ENCODE measurements at places on chromosomes 13 and 19. TPM values are rescaled to one million over a fixed set of nuclear protein-coding genes. Genes with fewer than 3 reads are reported as not detected.

The ZNF813 gene
- 4.6 TPM for total RNA-seq

The ZNF541 gene
- total RNA-seq, result 0.26 TPM

The PSG6 gene
- total RNA-seq, result not detected

The MYH14 gene
- 146 TPM for total RNA-seq

DNA sequence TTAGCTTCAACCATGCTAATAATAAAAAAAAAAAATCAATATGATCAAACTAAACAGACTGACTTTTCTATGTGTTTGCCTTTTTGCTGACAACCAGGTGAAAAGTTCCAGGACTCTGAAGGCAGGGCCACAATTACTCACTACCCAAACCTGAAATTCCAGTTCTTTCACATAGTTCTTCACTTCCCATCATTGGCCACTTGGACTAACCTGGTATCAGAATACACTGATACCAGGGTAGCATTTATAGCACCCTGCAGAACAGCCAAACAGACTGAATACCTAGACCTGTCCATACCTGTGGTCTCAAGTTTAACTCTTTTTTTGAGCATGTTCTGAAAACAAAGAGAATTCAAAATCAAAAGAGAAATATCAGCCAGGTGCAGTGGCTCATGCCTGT lies 25.1 kb downstream of the ELF1 start:
- no peak for DNase-seq
- H3K4me3 ChIP-seq, result no peak overlapping the region

- no peak overlapping the region for H3K27ac ChIP-seq
- H3K36me3 ChIP-seq, result peaks cover 29% of the 10 kb centered on the region
These were observed 16.0 kb downstream of the PRKCSH start for GRCh38 chr19:11451327-11451870.

DNA sequence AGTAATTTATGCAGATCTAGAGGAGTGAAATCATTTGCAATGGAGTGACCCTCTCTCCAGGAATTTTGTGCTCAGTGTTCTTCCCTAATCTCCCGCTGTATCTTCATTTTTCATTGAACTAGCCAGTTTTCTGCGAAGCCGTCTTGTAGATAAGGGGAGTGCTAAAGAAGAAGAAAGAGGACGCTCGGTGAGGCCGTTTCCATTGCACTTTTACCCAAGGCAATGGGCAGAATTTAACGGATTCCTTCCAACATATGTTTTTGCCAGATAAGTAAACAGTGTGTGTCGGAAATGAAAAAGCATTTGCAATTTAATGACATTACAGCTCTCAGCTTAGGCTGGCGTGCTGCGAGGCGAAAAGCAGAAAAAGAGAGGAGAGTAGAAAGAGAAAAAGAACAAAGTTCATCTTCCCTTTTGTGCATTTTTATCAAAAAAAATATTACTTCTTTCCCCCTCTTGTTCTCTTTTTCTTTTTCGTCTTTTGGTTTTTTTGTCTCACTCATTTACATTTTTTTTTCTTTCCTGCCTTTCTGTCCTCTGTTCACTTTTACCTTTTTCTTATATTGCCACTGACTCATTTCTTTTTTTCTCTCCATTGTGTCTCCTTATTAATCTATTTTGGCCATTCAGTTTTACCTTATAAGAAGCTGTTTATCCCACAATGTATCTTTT lies 49.9 kb downstream of the SOX21 start:
- no peak overlapping the region for H3K4me3 ChIP-seq
- no peak for DNase-seq
- H3K27ac ChIP-seq, result no peak overlapping the region
- H3K27me3 ChIP-seq, result peaks cover 36% of the 10 kb centered on the region

DNA sequence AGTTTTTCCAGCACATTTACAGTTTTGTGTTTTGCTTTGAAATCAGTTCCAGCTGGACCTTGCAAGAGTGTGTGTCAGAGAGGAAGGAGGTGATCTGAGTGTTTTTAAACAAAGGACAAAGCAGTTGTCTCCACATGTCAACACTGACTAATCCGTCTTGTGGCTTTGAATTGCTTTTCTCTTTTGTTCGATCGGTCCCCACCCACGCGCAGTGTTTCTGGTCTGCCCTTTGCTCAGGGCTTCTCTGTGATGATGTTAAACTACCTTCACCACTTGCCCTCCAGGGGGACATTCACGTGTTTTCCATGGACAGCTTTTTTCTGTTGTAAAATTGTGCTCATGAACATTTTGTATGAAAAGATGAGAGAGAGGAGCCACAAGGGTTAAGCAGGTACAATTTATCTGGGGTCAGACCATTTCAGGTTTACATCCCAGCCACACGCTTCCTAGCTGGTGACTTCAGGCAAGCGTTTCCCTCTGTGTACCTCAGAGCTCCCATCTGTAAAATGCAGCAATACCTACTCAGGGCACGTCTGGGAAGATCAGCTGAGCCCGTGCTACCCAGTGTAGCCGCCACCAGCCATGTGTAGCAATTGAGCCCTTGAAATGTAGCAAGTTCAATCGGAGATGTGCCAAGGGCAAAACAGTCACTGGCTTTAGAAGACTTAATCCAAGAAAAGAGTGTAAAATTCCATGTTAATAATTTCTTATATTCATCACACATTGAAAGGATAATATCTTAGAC lies 13.5 kb upstream of the PLA2G4C start:
- H3K27me3 ChIP-seq, result no peaks in the 10 kb centered on the region
- DNase-seq, result no peak
- H3K4me3 ChIP-seq, result no peak overlapping the region
- peaks cover 8% of the 10 kb centered on the region for H3K4me1 ChIP-seq
- peaks cover 7% of the 10 kb centered on the region for H3K36me3 ChIP-seq

- no peak for DNase-seq
- H3K4me3 ChIP-seq, result no peak overlapping the region
- H3K4me1 ChIP-seq, result peaks cover 13% of the 10 kb centered on the region
- H3K27ac ChIP-seq, result no peak overlapping the region
- no peaks in the 10 kb centered on the region for H3K27me3 ChIP-seq
These were observed 33.6 kb upstream of the LPAR6 start for GRCh38 chr13:48446464-48446863.

DNA sequence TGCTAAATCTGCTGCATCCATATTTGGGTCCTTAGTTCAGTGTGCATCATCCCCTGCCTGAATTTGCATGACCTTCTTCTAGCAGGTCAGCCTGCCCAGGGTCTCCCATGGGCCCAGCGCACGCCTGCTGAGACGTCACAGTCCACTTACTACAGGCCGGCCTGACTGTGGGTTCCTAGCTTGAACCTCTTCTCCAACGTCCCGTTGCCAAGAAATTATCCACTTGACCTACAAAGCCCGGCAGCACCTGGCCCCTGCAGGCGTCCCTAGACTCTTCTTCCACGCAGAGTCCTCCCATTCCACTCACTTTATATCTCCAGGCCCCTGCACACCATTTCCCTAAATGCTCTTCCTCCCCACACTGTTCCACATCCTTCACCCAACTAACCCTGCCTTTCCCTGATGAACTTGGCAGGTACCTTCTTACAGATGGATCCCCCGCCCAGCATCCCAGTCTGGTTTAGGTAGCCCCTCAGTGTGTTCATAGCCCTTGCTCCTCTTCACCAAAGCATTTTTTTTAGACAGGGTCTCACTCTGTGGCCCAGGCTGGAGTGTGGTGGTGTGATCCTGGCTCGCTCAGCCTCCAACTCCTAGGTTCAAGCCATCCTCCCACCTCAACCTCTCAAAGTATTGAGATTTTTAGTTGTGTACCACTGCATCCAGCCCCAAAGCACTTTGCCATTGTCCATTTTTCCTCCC lies 155.0 kb upstream of the SOX1 start:
- peak; percentile 12 for DNase-seq
- H3K27me3 ChIP-seq, result no peaks in the 10 kb centered on the region
- no peaks in the 10 kb centered on the region for H3K36me3 ChIP-seq
- no peak overlapping the region for H3K27ac ChIP-seq
- H3K4me3 ChIP-seq, result no peak overlapping the region

DNA sequence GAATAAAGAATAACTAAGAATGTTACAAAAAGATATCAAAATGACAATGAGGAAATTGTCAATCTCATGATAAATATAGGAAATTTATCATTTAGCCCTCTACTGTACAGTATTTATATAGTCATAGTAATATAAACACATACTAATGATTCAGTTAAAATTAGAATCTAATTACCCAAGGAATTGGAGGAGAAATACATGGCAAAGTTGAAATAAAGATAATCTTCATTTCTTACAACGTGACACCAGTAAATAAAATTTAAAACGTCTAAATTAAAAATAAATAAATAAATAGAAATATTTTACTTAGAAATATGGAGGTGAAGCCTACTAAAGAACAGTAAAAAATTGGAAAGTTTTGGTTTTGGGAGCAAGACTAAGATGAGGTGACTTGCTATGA lies 2163.1 kb upstream of the PCDH20 start:
- H3K4me1 ChIP-seq, result no peaks in the 10 kb centered on the region
- H3K36me3 ChIP-seq, result no peaks in the 10 kb centered on the region
- DNase-seq, result no peak
- no peak overlapping the region for H3K27ac ChIP-seq

DNA sequence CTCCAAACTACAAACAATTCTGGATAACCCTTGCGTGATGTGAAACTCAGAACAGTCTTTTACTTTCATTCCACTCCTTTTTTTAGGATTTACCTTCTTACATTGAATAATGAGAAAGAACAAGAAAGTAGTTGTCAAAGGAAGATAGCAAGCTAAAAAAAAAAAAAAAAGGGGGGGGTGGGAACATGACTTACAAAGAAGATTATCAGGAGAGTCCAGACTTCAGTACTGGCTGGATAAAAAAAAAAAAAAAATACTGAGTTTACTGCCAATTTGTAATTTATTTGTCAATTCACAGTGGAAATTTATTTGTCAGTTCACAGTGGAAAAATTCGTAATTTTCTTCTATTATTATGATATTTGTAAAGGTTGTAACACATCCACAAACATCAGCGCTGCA lies 792.4 kb upstream of the SLITRK5 start:
- no peaks in the 10 kb centered on the region for H3K4me1 ChIP-seq
- H3K4me3 ChIP-seq, result no peak overlapping the region

- H3K4me3 ChIP-seq, result no peak overlapping the region
- H3K36me3 ChIP-seq, result no peaks in the 10 kb centered on the region
- H3K27me3 ChIP-seq, result no peaks in the 10 kb centered on the region
- no peak for DNase-seq
These were observed 37.8 kb upstream of the GAS6 start for GRCh38 chr13:113901642-113902041.

GRCh38 chr13:113888701-113889330 lies 24.9 kb upstream of the GAS6 start:
- H3K27me3 ChIP-seq, result no peaks in the 10 kb centered on the region
- no peak for DNase-seq
- H3K36me3 ChIP-seq, result no peaks in the 10 kb centered on the region
- H3K4me1 ChIP-seq, result no peaks in the 10 kb centered on the region
- H3K27ac ChIP-seq, result no peak overlapping the region
- H3K4me3 ChIP-seq, result no peak overlapping the region

DNA sequence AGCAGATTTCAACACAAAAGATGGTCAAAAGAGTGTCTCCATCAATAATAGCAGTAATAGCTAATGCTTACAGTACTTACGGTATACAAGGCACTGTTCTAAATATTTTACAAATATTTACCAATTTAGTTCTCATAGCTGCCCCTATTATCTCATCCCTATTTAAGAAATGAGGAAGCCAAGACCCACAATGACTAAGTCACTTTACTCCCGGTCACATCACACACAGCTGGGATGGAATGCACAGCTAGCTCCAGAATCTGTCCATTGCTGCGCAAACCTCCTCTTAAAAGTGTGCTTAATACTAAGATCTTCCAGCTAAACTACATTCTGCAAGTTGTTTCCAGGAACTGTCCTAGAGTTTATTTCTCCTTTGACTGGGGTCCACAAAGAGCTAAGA lies 63.4 kb downstream of the RAP2A start:
- no peaks in the 10 kb centered on the region for H3K36me3 ChIP-seq
- peaks cover 4% of the 10 kb centered on the region for H3K4me1 ChIP-seq
- no peak for DNase-seq
- H3K27me3 ChIP-seq, result no peaks in the 10 kb centered on the region

- H3K36me3 ChIP-seq, result no peaks in the 10 kb centered on the region
- no peak overlapping the region for H3K4me3 ChIP-seq
- no peaks in the 10 kb centered on the region for H3K27me3 ChIP-seq
These were observed 68.2 kb downstream of the ITGBL1 start for GRCh38 chr13:101520672-101521071.

DNA sequence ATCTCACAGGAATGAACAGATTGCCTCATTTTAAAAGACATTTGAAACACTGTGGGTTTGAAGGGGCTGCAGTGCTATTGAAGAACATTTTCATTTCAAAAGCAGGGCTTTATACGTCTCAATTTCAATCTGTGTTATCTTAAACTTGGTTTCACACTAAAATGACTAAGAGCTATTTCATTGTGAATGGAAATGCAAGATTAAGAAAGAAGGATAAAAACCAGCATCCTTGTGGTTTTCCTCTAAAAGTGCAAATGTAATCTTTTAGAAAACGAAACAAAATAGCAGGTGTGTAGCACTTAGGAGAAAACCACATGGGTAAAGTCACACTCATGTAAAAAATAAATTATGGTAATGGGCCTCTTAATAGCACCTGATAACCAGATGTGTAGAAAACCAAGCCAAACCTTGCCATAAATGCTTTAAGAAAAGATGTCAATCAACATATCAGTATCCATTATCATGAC lies 397.7 kb downstream of the GPC6 start:
- no peaks in the 10 kb centered on the region for H3K36me3 ChIP-seq
- no peak overlapping the region for H3K27ac ChIP-seq
- no peaks in the 10 kb centered on the region for H3K4me1 ChIP-seq

GRCh38 chr13:77637588-77637987 lies 59.9 kb upstream of the SLAIN1 start:
- H3K4me3 ChIP-seq, result no peak overlapping the region
- H3K27me3 ChIP-seq, result no peaks in the 10 kb centered on the region
- no peaks in the 10 kb centered on the region for H3K4me1 ChIP-seq
- H3K36me3 ChIP-seq, result no peaks in the 10 kb centered on the region
- DNase-seq, result no peak

- peaks cover under 1% of the 10 kb centered on the region for H3K27me3 ChIP-seq
- H3K4me1 ChIP-seq, result no peaks in the 10 kb centered on the region
- no peak overlapping the region for H3K4me3 ChIP-seq
- DNase-seq, result no peak
These were observed 7.6 kb upstream of the ENOX1 start for GRCh38 chr13:43794416-43794815.

DNA sequence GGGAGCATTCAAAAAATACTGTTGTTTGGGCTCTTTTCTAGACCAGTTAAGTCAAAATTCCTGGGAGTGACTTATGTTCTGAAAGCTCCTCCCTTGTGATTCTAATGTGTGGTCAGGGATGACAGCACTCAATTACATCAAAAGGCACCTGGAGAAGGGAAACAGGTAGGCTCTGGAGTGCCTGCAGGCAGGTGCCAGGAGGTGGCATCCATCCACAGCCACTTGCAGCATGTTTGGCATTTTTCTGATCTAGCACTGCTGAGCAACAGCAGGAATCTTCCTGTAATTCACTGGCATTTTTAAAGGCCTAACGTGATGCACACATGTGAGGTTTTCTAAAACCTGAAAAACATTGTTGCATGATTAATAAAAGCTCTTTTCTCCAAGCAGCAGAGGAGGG lies 94.6 kb downstream of the CCNA1 start:
- no peak overlapping the region for H3K4me3 ChIP-seq
- no peak overlapping the region for H3K27ac ChIP-seq
- H3K27me3 ChIP-seq, result no peaks in the 10 kb centered on the region
- DNase-seq, result peak; percentile 71
- peaks cover 4% of the 10 kb centered on the region for H3K4me1 ChIP-seq

GRCh38 chr19:7288977-7289376 lies 5.2 kb downstream of the INSR start:
- no peak overlapping the region for H3K27ac ChIP-seq
- no peaks in the 10 kb centered on the region for H3K27me3 ChIP-seq
- H3K36me3 ChIP-seq, result no peaks in the 10 kb centered on the region
- peaks cover 8% of the 10 kb centered on the region for H3K4me1 ChIP-seq
- DNase-seq, result no peak
- H3K4me3 ChIP-seq, result no peak overlapping the region

GRCh38 chr13:51523082-51523518 lies 61.2 kb upstream of the WDFY2 start:
- peaks cover 9% of the 10 kb centered on the region for H3K4me1 ChIP-seq
- no peak overlapping the region for H3K4me3 ChIP-seq
- DNase-seq, result no peak
- no peaks in the 10 kb centered on the region for H3K36me3 ChIP-seq

Measured in upper lobe of right lung (tissue), 1 donor.